ENCODE measurements at places on chromosomes 4 and X.

DNA sequence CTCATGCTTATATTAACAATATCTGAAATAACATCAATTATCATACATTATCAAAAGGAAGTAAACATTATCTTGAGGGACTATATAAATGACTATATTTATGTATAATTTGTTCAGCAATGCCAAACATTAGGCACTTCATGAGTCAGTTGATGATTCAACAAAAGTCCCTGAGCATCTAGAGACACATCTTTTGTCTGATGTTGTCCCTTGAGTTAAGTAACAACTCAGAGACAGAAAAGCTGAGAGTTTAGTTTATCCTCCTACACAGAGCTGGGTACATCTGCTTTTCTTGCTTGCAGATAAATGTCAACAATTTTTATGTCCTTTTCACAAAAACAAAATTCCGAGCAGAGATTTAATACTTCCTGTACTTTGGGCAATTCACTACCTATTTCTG lies 311.1 kb downstream of the INPP4B start:
- DNase-seq = no peak

GRCh38 chr4:120132935-120133334 lies 66.3 kb upstream of the MAD2L1 start:
- no peak for DNase-seq

DNA sequence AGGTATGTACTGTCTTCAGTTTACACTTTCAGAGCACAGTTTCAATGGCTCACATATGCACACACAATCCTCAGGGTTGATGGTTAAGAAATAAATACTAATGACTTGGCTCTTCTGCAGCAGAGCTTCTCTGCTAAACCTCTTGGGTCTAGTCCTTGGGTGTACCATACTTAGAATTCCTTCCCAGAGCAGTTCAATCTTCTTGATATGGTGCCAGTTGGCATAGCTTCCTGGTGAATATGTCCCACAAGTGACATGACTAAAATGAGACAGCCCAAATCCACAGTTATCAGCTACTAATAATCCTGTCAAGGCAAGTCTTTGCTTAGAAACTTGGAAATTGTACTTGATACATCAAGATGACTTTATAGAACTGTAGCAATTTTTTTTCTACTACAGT lies 654.4 kb downstream of the IQCM start:
- no peak for DNase-seq

DNA sequence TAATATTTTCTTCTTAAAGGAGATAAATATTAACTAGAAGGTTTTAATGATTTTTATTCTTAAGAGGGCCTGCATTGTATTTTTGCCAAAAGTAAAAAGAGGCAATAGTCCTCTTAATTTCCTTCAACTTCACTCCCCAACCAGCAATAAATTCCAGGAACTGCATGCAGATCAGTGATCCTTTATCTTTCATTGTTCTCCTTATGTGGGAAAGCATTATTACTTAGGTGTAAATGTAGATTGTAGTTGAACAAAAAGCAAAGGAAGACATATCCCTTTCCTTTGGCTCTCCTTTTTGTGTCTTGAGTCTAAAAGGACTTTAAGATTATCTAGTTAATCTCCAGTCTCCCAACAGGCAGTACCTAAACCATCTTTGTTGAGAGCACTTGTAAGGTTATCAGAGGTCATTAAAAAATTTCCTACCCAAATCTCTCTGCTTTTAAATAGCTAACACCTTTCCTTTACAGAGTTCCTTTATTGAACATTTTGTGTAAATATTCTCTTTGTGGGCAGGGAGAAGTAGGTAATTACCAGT lies 55.3 kb downstream of the RAPGEF2 start:
- no peak for DNase-seq

- DNase-seq = no peak
Observed at GRCh38 chr4:7422898-7423180, 11.9 kb downstream of the PSAPL1 start.

DNA sequence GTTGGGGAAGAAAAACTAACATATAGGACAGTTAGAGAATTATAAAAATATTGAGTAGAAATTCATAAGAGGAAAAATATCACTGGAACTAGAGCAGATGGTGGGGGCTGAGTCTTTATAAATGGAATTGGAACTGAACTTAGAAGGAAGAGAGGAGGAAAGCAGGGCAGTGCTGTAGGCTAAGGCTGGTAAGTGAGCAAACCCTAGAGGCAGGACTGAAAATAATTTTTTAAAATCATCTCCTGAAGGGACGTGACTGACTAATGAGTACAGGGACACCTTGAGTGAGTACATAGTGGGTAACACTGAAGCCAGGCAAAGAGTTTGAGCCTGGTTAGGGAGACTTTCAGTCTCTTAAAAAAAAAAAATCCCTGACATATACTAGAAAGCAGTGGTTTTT lies 63.3 kb downstream of the GALNT7 start:
- DNase-seq = no peak

GRCh38 chr4:93788712-93789111 lies 39.8 kb upstream of the ATOH1 start:
- no peak for DNase-seq

DNA sequence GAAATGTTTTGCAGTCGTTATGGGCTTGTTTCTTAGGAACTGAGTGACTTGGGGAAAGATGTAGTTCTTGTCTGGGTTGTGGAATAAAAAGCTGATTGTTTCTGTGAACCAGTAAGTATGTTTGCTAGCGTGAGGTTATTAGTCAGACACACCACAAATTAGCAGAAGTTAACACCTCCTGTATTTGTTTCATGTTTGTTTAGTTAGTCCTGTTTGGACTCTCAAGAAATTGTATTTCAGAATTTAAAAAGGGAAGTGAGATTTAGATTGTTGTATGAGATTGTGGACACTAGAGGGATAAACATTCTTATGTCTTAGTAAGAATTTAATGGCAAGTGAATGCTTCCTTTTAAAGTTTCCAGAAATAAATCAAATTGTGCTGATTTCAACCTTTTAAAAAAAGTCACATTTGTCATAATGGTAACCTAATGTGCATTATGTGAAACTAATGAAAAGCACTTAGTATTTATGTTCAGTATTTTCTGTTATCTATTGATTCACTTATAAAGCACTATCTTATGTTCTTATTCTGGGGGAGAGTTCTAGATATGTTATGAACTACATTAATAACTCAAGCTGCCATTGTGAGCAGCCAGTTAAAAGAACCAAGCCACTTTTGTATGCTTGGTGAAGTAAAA lies 25.6 kb downstream of the ATP10D start:
- DNase-seq = no peak

DNA sequence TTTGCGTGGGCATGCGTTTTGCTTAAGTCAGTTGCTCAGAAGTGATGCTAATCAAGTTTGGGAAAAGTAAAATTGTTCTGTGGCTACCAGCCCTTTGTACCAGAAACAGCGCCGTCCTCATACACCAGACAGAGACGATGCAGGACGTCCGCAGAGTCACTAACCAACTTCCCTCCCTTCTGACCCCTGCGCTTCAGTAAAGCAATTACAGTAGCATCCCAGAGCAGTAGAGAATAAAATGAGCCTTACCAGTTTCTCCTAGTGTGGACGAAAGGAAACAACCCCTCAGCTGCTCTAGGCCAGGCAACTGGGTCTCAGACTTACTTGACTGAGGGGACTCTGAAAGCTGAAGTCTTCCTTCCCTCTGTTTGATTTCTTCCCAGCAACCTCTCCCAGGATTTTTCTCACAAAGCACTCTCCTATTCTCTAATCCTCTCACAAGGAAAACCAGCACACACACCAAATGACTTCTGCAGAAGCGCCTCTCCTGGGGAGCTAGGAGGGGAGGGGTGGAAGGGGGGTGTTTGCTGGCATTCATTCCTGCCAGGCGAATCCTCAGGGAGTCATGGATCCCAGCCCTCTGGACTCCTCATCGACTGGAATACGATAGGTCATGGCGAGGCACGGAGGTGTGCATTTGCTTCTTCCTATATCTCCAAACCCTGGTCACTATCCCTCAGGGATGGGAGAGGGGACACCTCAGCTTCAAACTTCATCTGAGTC lies 56.0 kb upstream of the MID1 start:
- no peak for DNase-seq

DNA sequence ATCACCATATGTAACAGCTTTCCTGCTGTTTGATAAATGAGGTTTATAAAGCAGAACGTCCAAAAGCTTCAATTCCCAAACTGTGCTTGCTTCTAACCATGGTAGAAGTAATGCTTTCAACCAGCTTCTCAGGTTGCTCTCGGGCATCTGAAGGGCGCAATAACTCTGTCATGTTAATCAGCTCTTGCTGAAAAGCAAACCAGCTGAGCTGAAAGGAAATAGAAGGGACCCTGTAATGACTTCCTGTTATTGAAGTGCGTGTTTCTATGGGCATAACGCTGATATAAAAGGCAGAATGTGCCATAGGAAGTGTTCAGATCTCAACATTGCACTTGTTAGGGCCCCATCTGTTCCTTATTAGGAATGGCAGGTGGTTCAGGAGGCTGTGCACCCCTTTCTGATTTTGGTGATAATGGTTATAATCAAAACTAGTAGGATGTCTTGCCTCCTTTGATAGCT lies 21.2 kb downstream of the HERC3 start:
- no peak for DNase-seq

- no peak for DNase-seq
Observed at GRCh38 chrX:22060415-22061280, 28.5 kb downstream of the PHEX start.

- no peak for DNase-seq
Observed at GRCh38 chr4:53917729-53918128, 146.7 kb downstream of the CHIC2 start.

DNA sequence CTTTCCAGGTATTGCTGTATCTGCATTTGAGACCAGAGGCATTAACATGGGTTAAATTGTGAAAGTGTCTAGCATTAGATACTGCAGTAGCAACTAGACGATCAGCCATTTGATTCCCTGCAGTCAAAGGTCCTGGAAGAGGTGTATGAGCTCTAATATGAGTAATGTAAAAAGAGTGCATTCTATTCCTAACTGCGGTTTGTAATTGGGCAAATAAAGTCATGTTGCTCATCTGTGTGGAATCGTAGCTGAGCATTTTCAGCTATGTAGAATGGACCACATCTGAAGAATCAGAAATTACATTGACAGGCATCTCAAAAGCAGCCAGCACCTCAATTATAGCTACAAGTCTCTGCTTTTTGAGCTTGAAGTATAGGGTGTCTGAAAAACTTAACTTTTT lies 157.6 kb downstream of the ZNF518B start:
- no peak for DNase-seq

DNA sequence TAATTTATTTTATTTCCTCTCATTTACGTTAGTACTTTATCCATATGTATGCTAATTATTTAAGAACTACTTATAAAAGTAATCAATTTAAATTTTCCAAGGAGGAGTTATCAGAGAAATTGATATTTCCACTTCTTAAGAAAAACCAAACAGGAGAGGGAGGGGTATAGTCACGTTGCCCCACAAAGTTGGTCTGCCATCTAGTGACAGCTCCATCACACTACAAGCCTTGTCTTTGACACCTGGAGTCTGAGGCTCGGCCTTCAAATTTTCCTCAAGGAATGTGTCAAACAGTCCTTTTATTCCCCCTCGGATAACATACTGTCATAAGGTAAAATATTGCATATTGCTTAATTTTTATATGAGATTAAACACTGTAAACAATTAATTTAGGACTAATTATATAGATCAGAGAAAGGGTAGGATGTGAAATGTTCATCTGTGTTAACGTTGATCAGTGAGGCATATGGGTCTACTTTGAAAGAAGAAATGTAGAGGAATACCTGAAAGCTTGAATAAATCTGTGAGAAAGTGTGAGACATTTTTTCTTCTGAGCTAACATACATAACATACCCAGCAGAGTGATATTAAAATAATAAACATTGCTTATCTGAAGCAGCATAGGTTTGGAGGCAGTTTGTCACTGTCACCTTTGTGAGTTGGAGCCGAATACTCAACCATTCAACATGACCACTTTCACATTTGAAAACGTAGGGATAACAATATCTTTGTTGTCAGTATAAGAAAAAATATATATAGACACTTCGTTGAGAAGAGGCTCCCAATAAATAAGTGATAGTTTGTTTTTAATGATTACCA lies 114.4 kb downstream of the GLRA3 start:
- peak; percentile 20 for DNase-seq

DNA sequence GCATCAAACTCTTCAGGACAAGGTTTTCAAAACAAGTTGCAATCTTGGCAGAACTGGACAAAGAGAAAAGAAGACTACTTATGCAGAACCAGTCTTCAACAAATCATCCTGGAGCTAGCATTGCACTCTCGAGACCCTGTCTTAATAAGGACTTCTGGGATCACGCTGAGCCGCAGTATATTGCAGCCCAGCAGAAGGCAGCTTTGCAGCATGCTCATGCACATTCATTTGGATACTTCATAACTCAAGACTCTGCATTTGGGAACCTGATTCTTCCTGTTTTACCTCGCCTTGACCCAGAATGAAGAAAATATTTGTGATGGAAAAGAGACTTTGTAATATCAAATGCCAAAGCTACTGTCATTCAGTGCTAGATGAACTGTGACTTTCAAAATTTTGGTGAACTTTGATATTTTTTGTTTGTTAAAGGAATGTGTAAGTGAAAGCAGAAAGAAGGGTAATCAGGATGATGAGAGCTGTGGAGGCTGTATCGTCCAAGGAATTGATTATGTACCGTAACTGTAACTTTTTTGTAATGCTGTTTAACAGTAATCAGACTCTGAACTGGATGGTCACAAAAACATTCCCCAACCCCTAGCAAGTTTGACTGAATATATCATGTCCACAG lies 27.2 kb downstream of the HSPA4L start:
- DNase-seq = no peak

DNA sequence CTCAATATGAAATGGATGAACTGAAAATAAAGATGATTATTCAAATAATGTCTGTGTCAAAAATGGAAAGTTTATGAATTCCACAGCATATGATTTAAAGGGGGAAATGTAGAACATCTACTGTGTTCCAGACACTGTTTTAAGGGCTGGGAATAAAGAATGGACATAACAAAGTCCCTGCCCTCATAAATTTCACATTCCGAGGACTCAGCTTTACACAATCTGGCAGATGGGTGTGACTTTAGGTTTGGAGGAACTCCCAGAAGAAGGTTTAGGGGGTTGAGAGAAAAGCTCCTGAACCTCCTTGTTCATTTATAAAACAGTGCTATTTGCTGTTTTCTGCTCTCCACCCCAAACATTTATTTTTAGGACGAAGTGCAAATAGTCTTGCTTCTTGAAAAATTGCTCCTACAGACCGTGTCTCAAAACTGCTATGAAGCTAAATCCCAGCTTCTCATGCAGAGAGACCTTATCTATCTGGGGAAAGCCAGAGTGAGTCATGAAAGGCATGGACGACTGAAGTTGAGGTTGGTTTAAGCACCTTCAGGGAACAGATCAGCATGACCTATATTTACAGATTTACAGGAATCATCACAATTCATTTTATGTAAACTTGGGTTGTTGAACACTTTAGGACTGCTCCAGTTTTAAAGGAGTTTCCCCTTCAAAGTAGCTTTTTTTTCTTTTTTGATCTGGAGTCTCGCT lies 184.3 kb downstream of the HS6ST2 start:
- DNase-seq = no peak

GRCh38 chr4:80897537-80898303 lies 132.8 kb upstream of the BMP3 start:
- no peak for DNase-seq

- DNase-seq = no peak
Observed at GRCh38 chr4:113051361-113051760, 1.9 kb downstream of the ANK2 start.

- no peak for DNase-seq
Observed at GRCh38 chrX:134715930-134716619, 57.8 kb upstream of the PLAC1 start.

- peak; percentile 43 for DNase-seq
Observed at GRCh38 chrX:103214870-103215424, at the start of gene BEX4. Gene BEX4 (plus strand): TSS chrX:103215108. CDS start chrX:103216154, 1,046 bp downstream.

GRCh38 chrX:112611776-112612175 lies 68.0 kb downstream of the LHFPL1 start:
- no peak for DNase-seq

GRCh38 chr4:126784966-126785580 lies 847.7 kb upstream of the INTU start:
- no peak for DNase-seq

- no peak for DNase-seq
Observed at GRCh38 chr4:151524610-151525009, 115.6 kb downstream of the FHIP1A start.

Measured in hematopoietic multipotent progenitor cell treated with erythropoietin and hydrocortisone succinate and interleukin-3 and kit ligand, for 17 days (in vitro differentiated cells).